ENCODE measurements at places on chromosomes 4 and X.
A peak's percentile ranks its signal among the peaks of the same experiment; 100 is the strongest.

GRCh38 chrX:115584696-115585095 lies 23.7 kb downstream of the PLS3 start:
- no peak for DNase-seq

GRCh38 chr4:166012129-166013030 lies 139.3 kb downstream of the TLL1 start:
- no peak for DNase-seq

GRCh38 chrX:31670245-31670644 lies 598.4 kb upstream of the FTHL17 start:
- no peak for DNase-seq

- DNase-seq, result no peak
Measured at GRCh38 chr4:152771741-152772533, 7.6 kb downstream of the TIGD4 start.

GRCh38 chr4:60396341-60397049 lies 803.6 kb upstream of the ADGRL3 start:
- no peak for DNase-seq

- no peak for DNase-seq
Measured at GRCh38 chr4:7859326-7859725, 80.3 kb downstream of the AFAP1 start.

DNA sequence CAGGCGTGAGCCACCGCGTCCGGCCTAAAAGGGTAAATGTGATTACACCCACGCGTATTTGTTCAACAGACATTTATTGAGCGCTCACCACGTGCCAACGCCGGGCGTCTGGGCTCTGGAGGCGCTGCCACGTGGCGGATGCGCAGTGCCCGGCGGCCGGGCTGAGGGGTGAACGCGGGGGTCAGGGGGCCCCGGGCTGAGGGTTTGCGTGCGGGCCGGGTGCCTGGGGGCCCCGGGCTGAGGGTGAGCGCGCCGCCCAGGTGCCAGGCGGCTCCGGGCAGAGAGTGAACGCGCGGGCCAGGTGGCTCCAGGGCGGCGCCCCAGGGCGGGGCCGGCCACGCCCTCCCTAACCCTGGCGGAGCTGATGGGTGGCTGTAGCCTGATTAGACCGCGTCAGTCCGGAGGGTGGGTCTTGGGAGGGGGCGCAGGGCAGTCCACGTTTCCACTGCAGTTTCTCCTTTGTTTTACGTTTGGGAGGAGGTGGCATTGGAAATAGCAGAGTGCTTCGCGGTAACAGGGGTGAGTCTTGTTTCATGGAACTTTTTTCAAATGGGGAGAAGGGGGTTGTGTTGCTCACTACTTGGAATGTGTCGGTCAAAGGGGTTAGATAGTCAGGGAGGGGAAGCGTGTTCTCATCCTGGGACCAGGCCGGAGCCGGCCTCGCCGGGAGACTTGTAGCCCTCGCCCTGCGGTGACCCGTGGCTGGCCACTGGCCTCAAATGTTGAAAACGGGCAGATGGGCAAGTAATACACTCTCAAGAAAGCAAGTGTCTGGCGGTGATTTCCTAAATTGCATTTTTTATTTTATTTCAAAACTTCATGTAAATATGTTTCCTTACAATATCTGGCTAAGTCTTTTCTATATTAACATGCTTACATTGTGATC lies at the start of gene ZFP42:
Gene ZFP42 (plus strand): TSS at position 450 of the 886 bp plus-strand sequence. CDS start 7,037 bp downstream, outside the sequence.
- DNase-seq, result no peak

DNA sequence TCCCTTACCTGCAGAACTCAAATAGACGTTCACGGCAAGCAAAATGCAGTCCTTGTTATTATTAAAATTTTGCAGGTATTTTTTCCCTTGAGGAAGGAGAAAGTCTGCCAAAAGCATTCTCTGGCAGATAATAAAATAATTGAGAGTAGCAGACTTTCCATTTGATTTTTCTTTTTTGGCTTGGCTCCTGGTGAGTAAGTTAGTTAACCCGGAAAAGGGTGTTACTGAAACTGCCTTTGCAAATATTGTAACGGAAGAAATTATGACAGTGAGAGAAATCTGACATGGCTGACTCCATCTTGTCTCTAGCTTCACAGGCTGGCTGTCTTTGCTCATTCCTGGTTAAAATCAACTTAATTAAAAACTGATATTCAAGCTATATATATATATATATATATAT lies 100.5 kb downstream of the GPR143 start:
- DNase-seq, result no peak

GRCh38 chr4:88939697-88940096 lies 117.3 kb downstream of the FAM13A start:
- no peak for DNase-seq

- DNase-seq, result no peak
Measured at GRCh38 chr4:7915875-7916242, 23.8 kb downstream of the AFAP1 start.

- DNase-seq, result no peak
Measured at GRCh38 chr4:1864076-1865008, 6.9 kb upstream of the NSD2 start.

DNA sequence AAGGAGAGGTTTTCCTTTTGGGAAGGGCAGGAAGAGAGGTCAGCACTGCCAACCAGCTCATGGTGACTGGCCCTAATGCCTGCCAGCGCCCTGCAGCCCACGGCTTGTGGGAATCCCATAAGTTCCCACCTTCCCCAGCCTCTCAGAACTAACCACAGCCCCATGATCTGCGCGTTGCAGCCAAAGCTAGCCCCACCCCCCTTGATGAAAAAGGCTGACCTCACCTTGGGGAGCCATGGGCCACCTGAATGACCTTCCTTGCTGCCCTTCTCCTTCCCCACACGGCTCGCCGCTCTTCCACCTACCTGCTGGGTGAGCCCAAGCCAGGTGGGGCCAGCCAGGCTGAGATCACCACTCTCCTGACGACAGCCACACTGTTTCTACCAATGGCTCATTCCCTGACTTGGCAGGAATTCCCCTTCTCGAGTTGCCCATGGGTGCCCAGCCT lies 3.9 kb upstream of the ELF4 start:
- no peak for DNase-seq

GRCh38 chr4:100450449-100450848 lies 67.4 kb downstream of the EMCN start:
- DNase-seq, result no peak

GRCh38 chr4:113384600-113384999 lies 335.1 kb downstream of the ANK2 start:
- DNase-seq, result no peak

- DNase-seq, result no peak
Measured at GRCh38 chr4:108861334-108861733, 98.5 kb upstream of the ETNPPL start.

- DNase-seq, result no peak
Measured at GRCh38 chr4:177408023-177408422, 34.2 kb downstream of the AGA start.

- DNase-seq, result no peak
Measured at GRCh38 chr4:86928400-86929255, 6.2 kb upstream of the AFF1 start.

DNA sequence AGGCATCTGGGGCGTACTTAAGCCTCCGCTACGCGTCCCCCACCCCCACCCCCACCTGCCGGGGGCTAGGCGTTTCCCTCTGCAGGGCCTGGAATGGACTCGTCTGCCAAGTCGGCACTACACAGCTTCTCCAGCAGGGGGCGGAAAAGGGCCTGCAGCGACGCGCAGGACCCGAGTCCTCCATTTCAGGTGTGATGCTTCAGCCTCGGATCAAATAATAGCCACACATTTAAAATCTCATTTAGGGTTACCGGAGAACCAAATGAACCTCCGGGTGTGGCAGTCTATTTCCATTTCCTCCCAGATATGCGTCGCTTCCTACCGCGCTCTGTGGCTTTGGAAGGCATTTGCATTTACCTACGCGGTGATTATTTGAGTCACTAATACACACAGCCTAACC lies 2.9 kb downstream of the PAK3 start:
- no peak for DNase-seq

DNA sequence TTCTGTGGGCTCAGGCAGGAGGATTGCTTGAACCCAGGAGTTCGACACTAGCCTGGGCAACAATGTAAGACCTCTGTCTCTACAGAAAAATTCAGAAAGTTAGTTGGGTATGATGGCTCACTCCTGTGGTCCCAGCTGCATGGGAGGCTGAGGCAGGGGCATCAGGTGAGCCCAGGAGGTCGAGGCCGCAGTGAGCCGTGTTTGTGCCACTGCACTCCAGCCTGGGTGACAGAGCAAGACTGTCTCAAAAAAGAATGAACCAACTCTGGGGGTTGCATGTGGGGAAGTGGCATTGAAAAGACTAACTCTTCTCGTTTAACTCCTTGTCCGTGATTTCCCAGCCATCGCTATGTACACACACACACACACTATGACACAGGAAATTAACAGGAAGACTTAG lies 26.9 kb downstream of the ENOPH1 start:
- DNase-seq, result no peak

GRCh38 chr4:113763029-113763285 lies 1.4 kb upstream of the CAMK2D start:
- DNase-seq, result no peak

GRCh38 chr4:40199179-40199670 lies 2.4 kb downstream of the RHOH start:
- DNase-seq, result no peak

- no peak for DNase-seq
Measured at GRCh38 chr4:176435901-176436292, 116.1 kb downstream of the SPCS3 start.

DNA sequence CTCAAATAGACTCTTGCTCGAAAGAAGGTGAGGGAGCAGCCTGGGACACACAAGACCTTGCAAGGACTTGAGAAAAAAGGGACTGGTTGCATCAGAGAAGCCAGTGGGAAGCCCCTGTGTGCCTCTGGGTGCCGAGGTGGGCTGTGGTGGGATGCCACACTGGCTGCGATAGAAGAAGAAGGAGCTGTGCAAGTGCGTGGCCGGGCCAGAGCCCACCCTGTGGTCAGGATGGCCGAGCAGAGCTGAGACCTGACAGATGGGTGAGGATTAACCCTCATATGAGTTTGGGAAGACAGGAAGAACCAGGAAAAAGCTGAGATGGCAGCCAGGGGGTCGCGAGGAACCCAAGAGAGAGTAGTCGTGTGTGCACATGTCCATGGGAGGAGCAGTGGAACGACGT lies 44.6 kb upstream of the HGFAC start:
- DNase-seq, result no peak

DNA sequence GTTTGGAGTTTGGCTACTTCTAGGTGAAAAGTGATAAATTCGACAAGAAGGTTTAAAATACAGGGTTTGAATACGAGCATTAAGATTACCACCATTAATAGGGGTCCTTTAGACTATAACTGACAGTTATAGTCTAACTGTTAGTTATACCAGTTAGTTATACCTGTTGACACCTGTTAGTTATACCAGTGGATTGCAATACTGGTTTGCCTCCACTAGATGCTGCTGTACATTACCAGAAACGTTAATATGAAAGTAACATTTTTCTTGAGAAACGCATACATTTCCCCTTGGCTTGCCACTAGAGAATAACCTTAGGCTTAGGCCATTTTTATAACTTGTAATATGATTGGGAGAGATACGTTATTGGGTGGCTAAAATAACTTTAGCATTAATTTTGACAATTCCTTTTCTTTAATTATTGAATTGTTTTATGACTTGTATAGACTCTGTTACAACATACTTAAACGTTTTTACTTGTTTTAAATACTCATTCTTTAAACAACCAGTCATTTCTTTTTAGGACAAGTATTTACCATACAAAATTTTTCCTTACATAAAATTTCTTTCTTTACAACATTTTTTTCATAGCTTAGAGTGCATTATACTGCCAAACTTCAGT lies 911.2 kb downstream of the FSTL5 start:
- no peak for DNase-seq

DNA sequence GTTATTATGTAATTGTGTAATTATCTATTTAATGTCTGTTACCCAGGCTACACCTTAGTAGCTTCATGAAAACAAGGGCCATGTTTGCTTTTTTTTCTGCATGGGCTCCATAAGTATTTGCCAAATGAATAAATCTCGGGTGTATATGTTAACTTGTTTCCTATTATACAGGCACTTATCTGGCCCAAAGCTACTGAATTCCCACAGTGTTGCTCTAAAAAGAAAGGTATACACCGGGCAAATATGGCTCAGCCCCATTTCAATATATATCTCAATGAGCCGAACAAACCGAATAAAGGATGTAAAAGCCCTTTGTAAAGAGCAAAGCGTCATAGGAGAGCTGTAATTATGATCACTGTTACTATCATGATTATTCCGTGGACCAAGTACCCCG lies 767 bp downstream of the PAQR3 start:
- DNase-seq, result peak; percentile 81
